ENCODE measurements at places on chromosomes 3 and 15.

DNA sequence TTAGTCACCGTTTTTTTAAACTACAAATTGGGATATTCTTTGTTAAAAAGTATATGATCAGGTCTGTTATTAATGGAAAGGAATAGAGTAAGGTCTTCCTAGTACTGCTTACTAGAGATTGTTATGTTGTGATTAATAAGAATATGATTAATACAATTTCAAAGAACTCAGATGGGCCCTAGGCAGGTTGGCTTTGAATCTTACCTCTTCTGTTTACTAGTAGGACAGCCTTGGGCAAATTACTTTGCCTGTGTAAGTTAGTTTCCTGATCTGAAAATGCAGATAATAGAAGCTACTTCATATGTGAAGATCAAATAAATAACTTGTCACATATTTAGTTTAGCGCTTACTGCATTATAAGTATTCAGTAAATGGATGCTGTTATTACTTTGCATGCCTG is 6.9 kb downstream of the GFM1 start:
- DNase-seq, result no peak

DNA sequence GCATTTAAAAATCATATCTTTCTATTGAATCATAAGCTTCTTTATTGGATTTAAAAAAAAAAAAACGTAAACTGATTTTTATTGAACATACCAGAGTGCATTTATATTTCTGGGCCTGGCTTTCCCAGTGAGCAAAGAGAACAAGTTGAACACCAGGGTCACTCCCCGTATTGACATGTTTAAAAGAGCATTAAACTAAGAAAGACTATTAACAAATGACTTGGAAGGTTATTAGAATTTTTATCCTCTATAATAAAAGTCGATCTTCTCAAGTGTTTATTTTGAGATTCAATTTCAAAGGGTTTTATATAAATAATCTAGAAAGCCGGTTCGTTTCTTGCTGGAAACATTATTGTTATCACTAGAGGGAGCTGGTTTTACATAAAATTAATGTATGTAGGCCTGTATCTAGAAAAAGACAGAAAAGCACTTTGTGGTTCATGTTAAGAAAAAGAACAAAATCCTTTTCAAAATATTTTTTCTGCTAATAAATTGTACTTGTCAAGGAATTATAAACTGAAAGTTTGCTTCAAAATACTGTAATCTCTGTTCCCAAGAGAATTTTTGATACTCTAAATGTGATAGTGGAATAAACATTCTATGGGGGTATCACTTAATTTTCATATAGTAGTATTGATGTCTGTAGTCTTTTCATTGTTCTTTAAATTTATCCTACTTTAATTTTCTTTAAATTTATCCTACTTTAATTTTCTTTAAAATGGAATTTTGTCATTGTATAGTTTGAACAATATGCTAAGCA is 321.8 kb upstream of the MME start:
- no peak for DNase-seq

GRCh38 chr3:13580256-13581023 is 31.5 kb downstream of the FBLN2 start:
- no peak for DNase-seq

DNA sequence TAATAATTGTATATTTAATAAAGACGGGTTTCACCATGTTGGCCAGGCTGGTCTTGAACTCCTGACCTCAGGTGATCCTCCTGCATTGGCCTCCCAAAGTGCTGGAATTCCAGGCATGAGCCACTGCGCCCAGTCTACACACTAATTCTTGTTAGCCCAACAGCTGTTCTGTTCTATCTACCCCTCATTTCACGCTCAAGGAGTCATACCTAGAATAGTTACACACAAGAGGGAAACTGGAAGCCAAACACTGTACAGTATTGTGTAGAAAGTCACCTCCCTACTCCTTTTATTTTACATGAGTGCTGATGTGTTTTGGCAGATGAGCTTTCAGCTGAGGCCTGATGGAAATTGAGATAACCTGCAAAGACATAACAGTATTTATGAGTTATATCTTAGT is 13.4 kb upstream of the CTDSPL2 start:
- DNase-seq, result no peak
